Activated T-cell treated with anti-CD3 and anti-CD28 coated beads for 4 hours (primary cell): ENCODE measurements at places on chromosomes 11 and 22.

DNA sequence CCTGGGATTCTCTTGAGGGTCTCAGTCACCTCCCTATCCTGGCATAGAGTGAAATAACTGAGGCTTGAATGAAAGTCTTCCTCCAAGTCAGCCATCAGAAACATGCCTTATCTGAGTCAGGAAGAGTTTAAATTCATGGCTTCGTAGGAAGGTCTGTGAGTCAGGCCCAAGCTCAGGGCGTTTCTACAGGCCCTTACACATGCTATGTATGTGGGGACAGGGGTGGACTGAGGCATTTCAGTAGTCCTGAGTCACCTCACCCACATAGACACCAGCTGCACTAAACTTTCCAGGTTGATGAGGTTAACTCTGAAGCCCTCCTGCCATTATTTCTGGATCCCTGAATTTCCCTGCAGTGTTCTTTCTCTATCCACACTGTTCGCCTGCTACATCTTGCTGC lies 134.6 kb upstream of the RCN1 start:
- no peak for DNase-seq

GRCh38 chr22:19603767-19604166 lies 79.6 kb upstream of the CLDN5 start:
- no peak for DNase-seq

DNA sequence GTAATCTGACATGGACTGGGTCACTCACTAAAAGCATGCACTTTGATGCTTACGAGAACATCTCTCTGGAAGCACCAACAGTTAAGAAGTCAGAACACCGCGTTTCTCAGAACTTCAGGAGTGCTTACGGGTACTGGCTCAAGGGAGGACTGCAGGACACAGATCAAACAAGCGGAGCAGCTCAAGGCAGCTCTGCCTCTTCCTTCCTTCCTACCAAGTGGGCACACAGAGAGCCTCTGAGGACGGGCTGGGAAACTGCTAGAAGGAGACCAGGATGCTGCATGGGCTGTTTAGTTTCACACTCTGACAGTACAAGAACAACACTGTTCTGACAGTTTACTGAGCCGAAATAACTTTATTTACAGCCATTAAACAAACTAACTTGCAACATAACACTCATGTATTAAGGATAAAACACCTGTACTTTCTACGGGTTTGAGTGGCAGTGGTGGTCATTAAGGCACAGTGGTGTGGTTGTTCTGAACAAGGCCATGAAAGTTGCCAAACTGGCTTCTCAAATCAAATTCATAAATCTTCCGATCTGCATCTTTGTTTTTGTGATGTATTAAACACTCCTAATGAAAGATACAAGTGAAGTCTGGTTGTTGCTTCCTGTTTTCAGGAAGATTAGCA lies 37.5 kb downstream of the ARFGAP3 start:
- DNase-seq = no peak

- DNase-seq = peak; percentile 18
These were observed 150.5 kb downstream of the FEZ1 start for GRCh38 chr11:125345421-125346178.

- no peak for DNase-seq
These were observed 130.3 kb downstream of the MICAL2 start for GRCh38 chr11:12240677-12241076.

- DNase-seq = no peak
These were observed 508.0 kb downstream of the NELL1 start for GRCh38 chr11:21177379-21177778.

- no peak for DNase-seq
These were observed 103.8 kb upstream of the CHORDC1 start for GRCh38 chr11:90326647-90327046.

GRCh38 chr22:24091551-24092420 lies 80.7 kb downstream of the CABIN1 start:
- DNase-seq = no peak

DNA sequence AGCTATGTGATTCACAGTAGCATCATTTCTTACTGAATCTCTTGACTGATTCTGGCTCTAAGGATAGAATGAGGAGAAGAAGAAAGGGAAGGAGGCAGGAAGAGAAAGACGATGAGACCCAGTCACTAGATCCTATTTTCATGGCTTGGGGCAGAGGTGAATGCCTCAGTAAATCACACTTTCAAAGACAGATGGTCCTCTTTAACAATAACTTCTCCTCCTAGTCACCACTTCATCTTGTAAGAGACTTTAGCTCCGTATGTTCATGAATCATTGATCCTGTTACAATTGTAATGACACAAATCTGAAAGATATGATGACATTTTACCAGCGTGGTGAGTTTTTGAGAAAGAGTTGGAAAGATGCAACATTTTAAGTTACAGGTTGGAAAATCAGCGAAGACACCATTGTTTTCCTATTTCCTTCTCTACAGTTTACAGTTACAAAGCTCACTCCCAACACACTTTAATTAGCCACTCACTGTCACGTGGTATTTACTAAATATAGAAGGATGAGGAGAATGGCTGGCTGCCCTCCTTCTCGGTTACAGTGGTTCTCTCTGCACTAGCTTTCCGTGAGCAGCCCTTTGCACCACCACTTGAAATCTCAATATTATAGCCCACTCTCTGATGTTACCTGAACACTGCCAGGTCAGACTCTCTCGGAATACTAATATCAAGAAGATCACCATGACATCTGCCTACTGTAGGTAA lies 205.8 kb downstream of the CADM1 start:
- DNase-seq = no peak

- no peak for DNase-seq
These were observed 12.3 kb upstream of the SCUBE2 start for GRCh38 chr11:9103542-9104276.

- no peak for DNase-seq
These were observed at the start of gene TMEM121B for GRCh38 chr22:17121233-17122195. TMEM121B (minus strand) TSS chr22:17121360; CDS start chr22:17121127, 233 bp downstream.

- no peak for DNase-seq
These were observed 622.3 kb upstream of the CHORDC1 start for GRCh38 chr11:90845126-90845525.

DNA sequence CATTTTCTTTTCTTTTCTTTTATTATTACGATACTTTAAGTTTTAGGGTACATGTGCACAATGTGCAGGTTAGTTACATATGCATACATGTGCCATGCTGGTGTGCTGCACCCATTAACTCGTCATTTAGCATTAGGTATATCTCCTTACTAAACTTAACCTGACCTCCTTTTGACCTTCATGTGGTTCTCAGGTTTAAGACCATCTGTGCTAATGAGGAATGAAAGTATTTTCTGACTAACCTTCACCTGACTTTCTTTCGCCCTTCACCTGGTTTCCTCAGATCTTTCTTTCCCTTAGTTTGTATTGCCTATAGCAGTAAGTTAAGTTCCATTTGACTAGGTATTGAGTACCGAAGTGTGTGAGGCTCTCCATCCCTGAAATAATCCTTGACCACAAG lies 6.5 kb downstream of the EXPH5 start:
- DNase-seq = no peak

GRCh38 chr11:83475760-83476159 lies 189.6 kb upstream of the CCDC90B start:
- no peak for DNase-seq

- DNase-seq = no peak
These were observed 68.9 kb upstream of the SLN start for GRCh38 chr11:107780775-107781174.

- DNase-seq = no peak
These were observed 127.6 kb upstream of the C11orf58 start for GRCh38 chr11:16610738-16611388.

DNA sequence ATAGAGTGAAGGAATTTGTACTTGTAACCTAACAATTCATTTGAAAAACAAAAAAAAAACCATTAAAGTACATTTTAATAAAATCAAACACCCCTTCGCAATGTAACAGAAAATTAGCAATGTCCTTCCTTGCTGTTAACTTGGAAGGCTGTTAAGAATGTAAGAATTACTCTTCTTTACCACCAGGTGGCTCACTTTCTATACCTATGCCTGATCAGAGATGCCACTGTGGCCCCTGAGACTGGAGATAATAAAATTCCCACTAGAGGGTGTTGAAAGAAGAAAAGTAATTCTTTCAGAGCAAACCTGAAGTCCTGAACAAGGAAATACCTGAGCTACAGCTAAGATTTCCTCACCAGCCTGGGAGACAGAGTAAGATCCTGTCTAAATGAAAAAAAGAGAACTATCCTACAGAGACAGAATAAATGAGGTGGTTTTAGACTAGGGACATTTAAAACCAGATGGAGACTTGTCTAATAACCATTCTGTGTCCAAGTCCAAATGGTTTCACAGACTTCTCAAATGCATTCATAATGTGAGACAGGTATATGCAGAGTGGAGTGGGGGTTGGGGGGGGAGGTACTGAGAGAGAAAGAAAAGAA lies 1089.3 kb downstream of the FAM181B start:
- no peak for DNase-seq

DNA sequence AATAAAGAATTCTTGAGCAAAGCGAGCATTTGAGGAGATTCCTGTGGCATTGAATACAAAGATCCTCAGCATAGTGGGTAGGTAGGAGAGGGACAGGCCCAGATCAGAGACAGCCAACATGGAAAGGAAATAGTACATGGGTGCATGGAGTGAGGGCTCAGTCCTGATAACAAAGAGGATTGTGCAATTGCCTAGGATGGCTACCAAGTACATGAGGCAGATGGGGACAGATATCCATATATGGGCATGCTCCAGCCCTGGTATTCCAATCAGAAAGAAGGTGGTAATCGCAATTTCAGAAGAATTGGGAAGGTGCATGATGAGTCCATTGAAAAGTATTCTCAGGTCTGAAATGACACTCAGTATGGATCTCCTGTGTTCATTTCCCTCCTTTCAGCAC lies 8.6 kb downstream of the OR51T1 start:
- no peak for DNase-seq

- no peak for DNase-seq
These were observed 9.1 kb upstream of the PSMA1 start for GRCh38 chr11:14529321-14529720.
